ENCODE measurements at places on chromosomes 12 and 14.

GRCh38 chr12:82146740-82147139, 211.4 kb downstream of the CCDC59 start:
- DNase-seq = no peak

- no peak for DNase-seq
Observed at GRCh38 chr12:131219670-131220330, 266.1 kb downstream of the ADGRD1 start.

DNA sequence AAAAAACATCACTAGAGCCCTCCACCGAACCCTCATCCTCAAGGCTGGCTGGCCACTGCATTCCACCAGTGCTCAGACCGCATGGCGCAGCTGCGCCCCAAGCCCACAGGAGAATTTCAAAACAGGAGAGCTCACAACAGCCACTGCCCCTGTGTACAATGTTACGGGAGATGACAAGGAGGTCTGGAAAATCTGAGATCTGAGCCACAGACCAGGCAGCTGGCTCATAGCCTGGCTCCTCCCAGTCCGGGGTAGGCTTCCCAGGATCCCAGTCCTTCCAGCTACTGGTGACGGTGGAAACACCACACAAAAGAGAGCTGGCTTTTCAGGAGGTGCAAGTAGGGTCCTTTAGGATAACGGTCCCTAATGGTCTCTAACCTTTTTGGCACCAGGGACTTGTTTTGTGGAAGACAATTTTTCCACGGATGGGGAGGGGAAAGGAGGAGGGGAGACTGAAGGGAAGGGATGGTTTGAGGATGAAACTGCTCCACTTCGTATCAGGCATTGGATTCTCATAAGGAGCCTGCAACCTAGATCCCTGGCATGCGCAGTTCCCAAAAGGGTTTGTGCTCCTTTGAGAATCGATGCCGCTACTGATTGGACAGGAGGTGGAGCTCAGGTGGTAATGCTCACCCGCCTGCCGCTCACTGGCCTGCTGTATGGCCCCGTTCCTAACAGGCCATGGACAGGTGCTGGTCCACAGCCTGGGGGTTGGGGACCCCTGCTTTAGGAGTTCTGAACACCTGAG, 23.0 kb upstream of the NRDE2 start:
- DNase-seq = no peak

- DNase-seq = no peak
Observed at GRCh38 chr12:97757481-97758193, 295.0 kb downstream of the RMST start.

GRCh38 chr12:76921891-76922664, 43.3 kb upstream of the CSRP2 start:
- no peak for DNase-seq

GRCh38 chr12:72189266-72189665, 82.9 kb upstream of the TRHDE start:
- DNase-seq = no peak

DNA sequence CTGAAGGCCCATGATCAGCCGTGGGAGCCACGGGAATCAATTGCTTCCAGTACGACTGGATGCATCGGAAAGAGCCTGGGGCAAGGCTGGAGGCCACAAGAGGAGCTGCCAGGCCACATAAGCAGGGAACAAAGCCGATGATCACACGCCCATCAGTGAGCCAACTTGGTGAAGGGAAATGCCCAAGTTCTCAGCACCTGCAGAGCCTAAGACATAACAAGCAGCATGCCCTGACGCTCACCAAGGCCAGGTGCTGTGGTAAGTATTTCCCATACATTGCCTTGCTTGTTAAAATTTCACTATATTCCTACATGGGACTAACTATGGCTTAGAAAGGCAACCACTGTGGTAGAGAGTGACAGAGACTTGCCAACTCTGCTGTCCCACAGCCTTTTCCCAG, 555.9 kb downstream of the BCL11B start:
- DNase-seq = no peak

- peak; percentile 2 for DNase-seq
Observed at GRCh38 chr12:88111074-88111652, 30.7 kb downstream of the CEP290 start.

GRCh38 chr12:62749586-62749985, 185.4 kb downstream of the PPM1H start:
- DNase-seq = no peak

DNA sequence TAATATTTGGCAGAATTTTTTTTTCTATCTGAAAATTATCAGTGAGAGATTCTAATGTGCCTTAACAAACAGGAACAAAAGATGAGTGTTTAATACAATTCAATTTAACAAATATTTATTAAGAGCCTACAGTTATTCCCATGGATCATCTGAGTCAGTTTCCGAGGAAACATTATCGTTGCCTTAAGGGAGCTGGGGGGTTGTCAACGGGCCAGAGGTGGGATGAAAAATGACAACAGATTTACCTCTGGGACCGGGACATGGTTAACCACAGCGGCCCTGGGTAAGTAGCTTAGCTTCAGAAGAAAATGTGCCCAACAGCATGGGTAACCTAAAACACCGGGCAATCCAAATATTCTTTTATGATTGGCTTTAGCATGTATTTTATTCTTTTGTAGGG, 113.6 kb downstream of the DAD1 start:
- DNase-seq = no peak

GRCh38 chr12:49190974-49191373, 2.1 kb upstream of the TUBA1A start:
- no peak for DNase-seq

GRCh38 chr12:105245291-105245690, 9.3 kb upstream of the APPL2 start:
- DNase-seq = no peak

GRCh38 chr14:22982477-22983245, at the start of gene AJUBA:
TSS of gene AJUBA (minus strand) at chr14:22982551. CDS start at chr14:22982266, 285 bp downstream.
- peak; percentile 82 for DNase-seq

DNA sequence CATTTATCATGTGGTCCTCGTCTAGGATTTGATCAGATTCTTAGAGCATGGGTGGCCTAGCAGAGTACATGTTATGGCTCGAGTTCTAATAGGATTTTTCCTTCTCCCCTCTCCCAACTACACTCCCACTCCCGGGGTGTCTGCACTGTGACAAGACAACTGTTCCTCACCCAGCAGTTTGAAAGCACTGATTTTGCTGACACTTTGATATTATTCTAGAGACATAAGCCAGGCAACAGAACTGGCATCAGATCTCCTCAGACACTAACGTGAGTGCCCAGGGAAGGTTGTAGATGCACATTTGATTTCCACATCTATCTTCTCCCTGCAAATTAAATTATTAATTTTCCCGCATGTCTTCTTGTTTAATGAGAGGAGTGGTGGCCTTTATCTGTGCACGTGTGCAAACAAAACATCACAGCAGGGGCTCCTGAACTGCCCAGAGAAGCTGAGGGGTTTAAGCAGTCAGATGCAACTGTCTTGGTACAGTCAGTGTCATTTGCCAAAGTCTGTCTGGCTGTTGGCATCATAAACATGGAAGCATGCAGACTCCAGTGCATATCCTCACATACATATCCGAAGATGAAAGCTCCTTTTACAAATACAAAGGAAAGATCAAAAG, 491.8 kb downstream of the NPAS3 start:
- DNase-seq = no peak

DNA sequence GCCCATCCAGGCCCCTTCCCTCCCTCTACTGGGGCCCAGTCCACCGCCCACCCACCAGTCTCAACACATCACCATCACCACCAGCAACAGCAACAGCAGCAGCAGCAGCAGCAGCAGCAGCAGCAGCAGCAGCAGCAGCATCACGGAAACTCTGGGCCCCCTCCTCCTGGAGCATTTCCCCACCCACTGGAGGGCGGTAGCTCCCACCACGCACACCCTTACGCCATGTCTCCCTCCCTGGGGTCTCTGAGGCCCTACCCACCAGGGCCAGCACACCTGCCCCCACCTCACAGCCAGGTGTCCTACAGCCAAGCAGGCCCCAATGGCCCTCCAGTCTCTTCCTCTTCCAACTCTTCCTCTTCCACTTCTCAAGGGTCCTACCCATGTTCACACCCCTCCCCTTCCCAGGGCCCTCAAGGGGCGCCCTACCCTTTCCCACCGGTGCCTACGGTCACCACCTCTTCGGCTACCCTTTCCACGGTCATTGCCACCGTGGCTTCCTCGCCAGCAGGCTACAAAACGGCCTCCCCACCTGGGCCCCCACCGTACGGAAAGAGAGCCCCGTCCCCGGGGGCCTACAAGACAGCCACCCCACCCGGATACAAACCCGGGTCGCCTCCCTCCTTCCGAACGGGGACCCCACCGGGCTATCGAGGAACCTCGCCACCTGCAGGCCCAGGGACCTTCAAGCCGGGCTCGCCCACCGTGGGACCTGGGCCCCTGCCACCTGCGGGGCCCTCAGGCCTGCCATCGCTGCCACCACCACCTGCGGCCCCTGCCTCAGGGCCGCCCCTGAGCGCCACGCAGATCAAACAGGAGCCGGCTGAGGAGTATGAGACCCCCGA, 6.8 kb upstream of the RNU7-1 start:
- DNase-seq = peak; percentile 72

GRCh38 chr12:54588110-54588889, at the start of gene PPP1R1A:
TSS of gene PPP1R1A (minus strand) at chr12:54588659. CDS start at chr12:54588488, 171 bp downstream.
- DNase-seq = no peak

DNA sequence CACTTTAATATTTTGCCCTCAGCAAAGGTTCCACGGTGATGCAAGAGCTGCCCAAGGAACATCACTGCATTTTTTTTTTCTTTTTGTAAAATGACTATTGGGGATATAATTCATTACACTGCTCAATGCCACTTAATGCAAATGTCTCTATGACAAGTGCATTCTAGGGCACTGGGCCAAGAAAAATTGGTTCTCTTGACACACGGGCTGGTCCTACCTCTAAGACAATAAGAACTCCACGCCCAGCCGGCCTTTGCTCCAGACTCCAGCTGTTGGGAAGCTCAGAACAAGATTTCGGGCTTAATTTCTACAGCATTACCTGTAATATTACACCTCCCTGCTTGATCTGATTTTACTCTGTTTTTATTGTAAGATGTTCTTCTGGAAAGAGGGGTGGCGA, 48.8 kb upstream of the VRK1 start:
- no peak for DNase-seq

DNA sequence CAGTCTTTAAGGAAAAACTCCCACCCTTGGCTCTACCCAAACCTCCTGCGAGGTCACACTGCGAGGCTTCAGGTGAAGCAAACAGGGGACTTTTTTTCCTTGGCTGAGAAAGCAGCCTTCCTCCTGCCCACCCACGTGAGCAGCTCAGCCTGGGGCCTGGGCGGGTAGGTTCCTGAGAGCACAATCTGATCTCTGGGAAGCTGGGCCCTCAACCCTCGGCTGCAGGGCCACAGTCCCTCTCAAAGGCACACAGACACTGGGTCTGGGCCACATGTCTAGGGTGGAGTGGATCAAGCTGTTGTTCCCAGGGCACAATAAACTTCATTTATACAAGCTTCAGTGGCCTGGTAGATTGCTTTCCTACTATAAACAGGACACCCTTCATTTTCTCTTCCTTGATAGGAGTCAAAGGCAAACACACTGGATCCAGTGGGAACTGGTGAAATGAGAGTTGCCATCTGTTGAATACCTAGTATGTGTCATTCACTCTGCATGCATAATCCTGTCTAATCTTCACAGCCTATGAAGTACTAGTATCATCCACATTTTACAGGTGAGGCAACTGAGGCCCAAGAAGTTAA, 41.3 kb upstream of the PNMA1 start:
- DNase-seq = no peak

- no peak for DNase-seq
Observed at GRCh38 chr12:86929962-86930361, 673.8 kb upstream of the MGAT4C start.

- no peak for DNase-seq
Observed at GRCh38 chr12:79019672-79020071, 155.1 kb downstream of the SYT1 start.

- DNase-seq = no peak
Observed at GRCh38 chr12:67315661-67316060, 46.5 kb downstream of the CAND1 start.

GRCh38 chr12:45612044-45612794, 117.3 kb upstream of the ARID2 start:
- no peak for DNase-seq

DNA sequence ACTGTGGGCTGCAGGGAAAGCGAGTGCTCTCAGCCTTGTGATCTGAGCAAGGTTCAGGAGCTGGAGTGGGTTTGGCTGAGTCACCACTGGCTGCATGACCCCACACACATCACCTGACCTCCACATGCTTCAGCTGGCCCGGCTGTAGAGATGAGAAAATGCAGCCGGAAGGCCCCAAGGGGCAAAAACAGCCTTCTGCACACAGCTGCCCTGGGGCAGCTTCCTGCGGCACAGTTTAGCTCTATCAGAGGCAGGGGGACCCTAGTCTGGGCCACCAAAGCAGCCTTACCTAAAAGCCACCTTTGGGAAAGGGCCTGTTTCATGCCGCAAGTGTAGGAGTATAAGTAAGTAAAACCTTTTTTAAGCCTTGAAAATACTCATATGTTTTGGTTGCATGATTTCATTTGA, 123.3 kb downstream of the SSPN start:
- DNase-seq = peak; percentile 57

DNA sequence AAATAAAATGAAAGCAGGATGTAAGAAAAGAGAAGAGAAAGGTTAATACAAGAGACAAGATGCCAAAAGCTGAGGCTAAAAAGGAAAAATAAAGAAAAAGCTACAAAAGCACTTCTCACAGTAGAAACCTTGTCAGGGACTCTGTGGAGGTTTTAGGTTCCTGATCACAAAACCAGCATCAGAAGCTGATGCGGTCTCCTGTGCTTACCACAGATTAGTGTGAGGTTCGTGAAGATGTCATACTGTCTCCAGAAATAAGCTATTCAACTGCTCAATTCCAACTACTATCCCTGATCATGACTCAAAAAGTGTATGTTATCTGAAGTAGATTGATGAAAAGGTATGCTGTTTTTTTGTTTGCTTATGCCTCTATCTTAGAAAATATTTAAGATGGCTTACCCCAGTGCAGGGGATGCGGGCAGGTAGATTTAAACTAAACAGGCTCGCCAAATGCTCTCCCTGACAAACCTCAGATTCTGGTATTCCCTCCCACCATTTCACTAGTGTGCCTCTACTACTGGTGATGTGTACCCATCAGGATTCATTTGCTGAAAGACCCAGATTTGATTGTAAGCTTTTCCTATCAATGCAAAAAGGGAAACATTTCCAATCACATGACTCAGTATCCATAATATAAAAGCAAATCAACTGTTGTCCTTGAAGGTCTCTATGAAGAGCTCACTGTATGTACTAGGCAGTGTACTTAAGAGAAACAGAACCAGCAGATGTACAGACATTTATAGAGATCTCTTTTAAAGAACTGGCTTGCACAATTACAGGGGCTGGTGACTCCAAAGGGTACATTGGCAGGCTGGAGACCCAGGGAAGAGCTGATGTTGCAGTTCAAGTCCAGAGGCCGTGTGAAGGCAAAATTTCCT, 169.5 kb upstream of the FOXN3 start:
- no peak for DNase-seq
